ENCODE measurements at places on chromosomes 7 and 10.

DNA sequence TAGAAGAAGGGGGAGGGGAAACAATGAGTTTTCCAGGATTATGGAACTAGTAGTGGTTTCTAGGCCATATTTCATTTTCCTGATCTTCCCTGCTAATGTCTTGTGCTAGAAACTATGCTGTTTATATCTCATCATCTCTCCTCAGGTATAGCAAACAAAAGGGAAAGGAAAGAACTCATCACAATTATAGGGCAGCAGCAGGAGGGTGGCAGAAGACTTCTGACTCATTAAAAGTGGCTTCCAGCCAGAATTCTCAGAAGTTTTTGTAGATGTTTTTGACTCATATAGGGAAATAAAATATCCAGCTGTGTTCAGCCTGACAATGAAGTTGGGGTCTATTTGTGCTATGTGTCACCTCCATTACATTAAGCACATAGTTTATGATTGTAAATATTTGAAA lies 6.5 kb downstream of the AHR start:
- DNase-seq: no peak

GRCh38 chr10:124035306-124035927 lies 58.0 kb downstream of the CHST15 start:
- no peak for DNase-seq

GRCh38 chr7:74587435-74588126 lies 69.9 kb upstream of the GTF2I start:
- DNase-seq: no peak

DNA sequence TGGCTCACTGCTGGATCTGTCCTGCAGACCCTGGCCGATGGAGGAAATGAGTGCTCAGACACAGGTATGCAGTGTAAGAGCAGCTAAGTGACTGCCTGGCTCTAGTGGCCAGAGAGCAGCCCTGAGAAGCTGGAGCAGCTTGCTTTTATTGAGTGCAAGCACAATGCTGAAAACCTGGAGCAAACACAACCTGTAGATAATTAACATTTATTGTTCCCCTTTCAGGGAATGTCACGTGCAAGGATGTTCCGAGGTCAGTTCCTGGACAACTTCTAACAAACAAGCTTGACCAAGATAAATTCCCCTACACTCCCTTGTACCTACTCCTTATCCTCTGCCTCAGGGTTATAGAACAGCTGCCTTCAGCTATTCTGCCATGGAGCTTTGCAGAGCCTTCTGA lies 31.3 kb downstream of the DDC start:
- no peak for DNase-seq

GRCh38 chr7:139992353-139993044 lies 70.3 kb downstream of the PARP12 start:
- no peak for DNase-seq

- DNase-seq: no peak
These were observed 37.4 kb downstream of the LRRC72 start for GRCh38 chr7:16564023-16564380.

- no peak for DNase-seq
These were observed 153.3 kb downstream of the WDR37 start for GRCh38 chr10:1209355-1209979.

GRCh38 chr7:116797612-116798011 lies 64.8 kb upstream of the CAPZA2 start:
- DNase-seq: no peak

GRCh38 chr7:75850235-75850634 lies 28.6 kb upstream of the RHBDD2 start:
- DNase-seq: no peak

DNA sequence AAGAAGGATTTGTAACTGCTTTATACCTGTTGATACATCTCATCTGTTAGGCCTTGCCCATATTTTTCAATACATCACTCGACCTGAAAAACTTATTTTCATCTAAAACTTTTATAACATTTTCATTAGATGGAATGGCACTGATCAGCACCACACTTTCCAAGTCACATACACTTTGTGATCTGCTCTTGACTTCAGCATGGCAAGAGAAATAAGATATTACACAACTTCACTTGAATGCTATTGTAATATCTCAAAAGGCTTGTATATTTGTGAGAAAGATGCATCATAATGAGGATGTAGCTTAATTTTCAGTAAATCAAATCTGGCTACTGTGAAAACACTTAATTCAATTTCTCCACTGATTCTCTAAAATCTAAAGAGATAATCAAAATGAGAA lies 126.2 kb downstream of the MICU1 start:
- no peak for DNase-seq

DNA sequence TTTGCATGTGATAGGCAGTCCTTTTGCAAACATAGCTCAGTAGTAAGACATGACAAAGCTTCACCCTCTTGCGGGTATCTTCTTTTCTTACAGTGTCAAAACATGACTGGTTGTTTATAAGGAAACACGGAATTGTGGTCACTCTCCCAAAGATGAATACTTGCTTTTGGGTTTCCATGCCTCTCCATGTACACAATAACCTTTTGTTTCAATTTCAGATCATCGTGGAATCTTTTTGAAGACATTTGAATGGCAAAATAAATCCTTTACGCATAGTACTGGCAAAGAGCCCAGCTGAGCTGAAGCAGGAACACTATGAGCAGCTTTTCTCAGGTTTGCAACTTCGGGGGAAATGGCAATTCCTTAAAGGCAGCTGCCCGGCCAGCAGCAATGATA lies 156.8 kb upstream of the FRMD4A start:
- no peak for DNase-seq

- no peak for DNase-seq
These were observed 44.4 kb upstream of the OCM2 start for GRCh38 chr7:98034081-98035035.

DNA sequence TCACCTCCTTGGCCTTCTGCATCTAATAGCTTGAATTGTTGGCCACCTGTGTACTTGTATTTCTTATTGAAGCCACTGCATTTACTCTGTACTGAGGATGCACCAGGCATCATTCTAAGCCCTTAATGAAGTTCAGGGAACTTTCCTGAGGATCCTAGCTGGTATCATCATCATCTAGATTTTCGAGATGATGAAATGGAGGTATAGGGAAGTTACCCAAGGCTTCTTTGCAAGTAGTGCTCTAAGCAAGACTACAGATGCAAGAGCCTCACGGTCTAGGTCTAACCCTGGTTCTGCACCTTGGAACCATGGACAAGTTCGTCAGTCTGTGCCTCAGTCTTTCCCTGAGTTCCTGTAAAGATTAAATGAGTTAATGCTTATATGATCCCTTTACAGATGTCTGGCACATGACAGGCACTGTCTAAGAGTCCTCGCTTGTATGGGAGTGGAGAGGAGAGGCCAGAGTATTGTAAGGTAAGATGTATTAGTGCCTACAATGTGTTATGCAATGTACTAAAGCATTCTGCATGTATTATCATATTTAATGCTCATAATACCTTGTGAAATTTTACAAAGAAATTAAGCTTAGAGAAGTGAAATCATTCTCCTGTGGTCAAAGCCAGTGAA lies 145.1 kb downstream of the KCNMA1 start:
- DNase-seq: no peak

DNA sequence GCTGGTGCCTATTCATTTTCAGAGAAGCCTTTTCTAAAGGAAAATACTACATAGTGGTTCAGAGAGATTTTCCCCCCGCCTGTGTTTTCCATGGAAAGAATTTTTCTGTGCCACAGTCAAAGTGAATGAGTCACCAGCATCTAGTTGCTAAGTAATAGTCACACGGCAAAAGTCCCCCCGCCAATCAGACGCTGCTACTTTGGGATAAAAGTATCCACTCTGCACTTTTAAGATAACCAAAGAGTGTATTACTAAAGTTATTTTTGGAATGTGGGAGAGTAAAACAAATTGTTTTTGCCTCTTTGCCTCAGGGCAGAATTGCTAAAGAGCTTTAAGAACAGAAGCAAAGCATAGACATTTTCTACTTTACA lies 23.5 kb downstream of the ABLIM1 start:
- no peak for DNase-seq

GRCh38 chr7:92375013-92375412 lies 72.3 kb upstream of the GATAD1 start:
- DNase-seq: no peak

- no peak for DNase-seq
These were observed 166.2 kb downstream of the RAPGEF5 start for GRCh38 chr7:22190736-22191135.

GRCh38 chr7:28723336-28723735 lies 234.8 kb downstream of the TRIL start:
- DNase-seq: no peak

GRCh38 chr7:30510124-30511075 lies 5.8 kb upstream of the GGCT start:
- no peak for DNase-seq

DNA sequence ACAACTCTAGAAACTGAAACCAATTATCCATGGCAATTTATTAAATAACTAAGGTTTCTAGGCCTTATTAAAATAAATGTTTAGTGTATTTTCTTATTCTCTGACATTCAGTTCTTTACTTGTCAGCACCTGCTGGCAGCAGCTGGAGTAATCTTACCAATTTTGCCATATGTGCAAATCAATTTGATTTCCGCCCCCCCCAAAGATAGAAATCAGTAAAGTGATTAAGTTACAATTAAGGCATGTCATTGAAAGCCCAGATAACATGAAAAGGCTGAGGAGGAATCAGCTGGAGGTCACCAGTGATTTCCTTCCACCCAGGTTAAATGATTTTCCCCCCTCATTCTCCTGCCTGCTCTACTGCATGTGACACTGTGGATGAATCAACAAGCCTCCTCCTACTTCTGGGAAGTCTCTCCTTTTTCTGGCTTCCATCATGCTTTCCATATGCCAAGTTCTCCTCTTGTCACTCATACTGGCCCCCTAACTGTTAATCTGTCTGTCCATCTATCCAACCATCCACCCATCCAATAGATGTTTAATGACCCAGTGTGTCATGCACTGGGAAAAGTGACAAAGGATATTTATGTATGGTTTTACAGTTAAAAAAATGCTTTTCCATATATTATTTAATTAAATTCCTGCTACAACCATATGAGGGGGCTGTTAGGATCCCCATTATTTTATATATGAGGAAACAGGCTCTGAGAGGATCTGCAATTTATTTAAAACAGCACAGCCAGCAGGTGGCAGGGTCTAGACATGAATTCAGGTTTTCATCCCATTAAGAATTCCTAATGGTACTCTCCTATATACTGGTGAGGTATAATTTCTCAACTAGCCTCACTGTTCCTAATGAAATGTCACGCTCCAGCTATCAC lies 116.5 kb downstream of the ATXN7L1 start:
- no peak for DNase-seq

DNA sequence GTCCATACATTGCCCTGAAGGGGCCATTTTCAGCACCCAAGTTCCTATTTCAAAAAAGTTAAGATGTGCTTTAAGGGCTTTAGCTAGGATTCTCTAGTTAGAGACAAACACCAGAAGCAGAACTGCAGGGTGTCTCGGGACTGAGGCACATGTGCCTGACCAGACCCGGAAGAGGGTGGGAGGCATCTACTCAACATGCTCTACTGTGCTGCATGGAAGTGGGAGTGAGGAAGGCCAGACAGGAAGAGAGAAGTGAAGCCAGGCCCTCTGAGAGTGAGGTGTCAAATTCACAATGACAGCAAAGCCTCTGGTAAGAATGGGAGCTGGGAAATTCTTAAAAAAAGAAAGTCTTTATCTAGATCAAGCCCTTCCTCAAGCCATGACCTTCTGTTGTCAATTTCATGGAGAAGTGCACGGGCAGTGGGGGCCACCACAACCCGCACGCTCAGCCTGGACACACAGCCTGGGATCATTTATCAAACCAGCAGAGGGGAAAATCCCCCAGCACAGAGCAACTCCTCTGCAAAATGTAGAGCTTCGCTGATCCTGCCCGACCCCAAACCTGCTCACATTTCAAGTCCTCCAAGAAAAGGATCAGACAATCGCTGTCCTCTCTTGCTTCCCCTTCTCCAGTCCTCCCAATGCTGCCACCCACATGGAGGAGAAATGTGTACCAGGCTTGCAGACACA lies 38.7 kb downstream of the PLXNA4 start:
- DNase-seq: no peak

GRCh38 chr7:755413-755805 lies 28.3 kb upstream of the PRKAR1B start:
- DNase-seq: no peak

DNA sequence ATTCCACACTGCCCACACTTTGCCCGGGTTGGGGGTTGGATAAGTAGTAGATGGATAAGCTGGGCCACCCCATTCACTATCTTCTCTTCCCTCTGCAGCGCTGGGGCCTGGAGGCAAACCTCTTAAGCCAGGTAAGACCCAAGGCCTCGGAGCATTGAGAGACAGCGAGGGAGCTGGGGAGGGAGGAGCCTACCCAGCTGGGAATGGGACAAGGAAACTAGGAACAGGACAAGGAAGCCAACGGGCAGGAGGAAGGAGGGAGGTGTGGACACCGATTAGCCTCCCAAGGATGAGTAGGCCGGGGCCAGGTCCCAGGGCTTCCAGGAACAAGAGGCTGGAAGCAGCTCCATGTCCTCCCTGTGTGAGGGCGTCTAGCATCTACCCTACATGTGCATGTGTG lies 9.6 kb downstream of the ELN start:
- DNase-seq: no peak

GRCh38 chr7:87739306-87739705 lies 111.1 kb downstream of the RUNDC3B start:
- no peak for DNase-seq

GRCh38 chr10:131892806-131893675 lies 7.8 kb upstream of the PPP2R2D start:
- no peak for DNase-seq

GRCh38 chr10:15262036-15262713 lies 93.7 kb upstream of the NMT2 start:
- DNase-seq: no peak

DNA sequence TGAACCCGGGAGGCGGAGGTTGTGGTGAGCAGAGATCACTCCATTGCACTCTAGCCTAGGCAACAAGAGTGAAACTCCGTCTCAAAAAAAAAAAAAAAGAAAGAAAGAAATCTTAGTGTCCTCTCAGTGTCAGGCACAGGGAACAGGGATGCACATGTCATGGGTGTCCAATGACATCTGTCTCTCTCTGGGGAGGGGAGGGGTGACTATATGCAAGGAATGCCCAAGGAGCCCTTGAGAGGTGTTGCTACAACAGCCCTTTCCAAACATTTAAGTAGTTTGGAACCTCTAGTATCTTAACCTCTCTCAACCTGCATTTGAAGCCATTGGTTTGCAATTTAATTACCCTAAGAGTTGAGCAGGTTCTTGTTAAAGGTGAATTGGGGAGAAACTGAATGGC lies 28.9 kb downstream of the PDLIM1 start:
- DNase-seq: no peak

GRCh38 chr10:22766693-22767092 lies 52.3 kb upstream of the PIP4K2A start:
- no peak for DNase-seq

DNA sequence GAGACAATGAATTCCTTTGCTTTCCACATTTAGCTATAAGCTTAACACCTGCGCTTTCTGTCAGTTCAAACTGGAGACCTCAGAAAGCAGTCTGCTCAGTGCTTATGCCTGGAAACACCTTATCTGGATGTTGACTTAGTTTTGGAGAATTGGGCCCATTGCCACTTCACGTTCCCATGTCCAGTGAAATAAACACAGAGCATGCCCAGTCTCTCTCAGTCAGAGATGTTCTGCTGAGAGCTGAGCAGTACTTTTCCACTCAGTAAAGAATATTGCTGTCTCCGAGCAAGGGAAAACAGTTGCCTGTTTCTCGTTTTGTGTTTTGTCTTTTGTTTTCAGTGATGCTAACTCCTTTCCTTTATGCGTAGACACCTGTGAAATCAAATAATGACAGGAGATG lies 83.2 kb upstream of the PRR15 start:
- no peak for DNase-seq
